Activated CD4-positive, alpha-beta T cell treated with anti-CD3 and anti-CD28 coated beads, Interleukin-2, amount 50 U/mL, for 16 hours (primary cell): ENCODE measurements at places on chromosomes 5 and 9.

DNA sequence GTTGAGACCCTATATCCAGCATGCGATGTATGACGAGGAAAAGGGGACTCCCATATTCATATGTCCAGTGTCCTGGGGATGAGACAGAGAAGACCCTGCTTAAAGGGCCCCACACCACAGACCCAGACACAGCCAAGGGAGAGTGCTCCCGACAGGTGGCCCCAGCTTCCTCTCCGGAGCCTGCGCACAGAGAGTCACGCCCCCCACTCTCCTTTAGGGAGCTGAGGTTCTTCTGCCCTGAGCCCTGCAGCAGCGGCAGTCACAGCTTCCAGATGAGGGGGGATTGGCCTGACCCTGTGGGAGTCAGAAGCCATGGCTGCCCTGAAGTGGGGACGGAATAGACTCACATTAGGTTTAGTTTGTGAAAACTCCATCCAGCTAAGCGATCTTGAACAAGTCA, 17.1 kb downstream of the BTNL3 start:
- DNase-seq, result no peak

DNA sequence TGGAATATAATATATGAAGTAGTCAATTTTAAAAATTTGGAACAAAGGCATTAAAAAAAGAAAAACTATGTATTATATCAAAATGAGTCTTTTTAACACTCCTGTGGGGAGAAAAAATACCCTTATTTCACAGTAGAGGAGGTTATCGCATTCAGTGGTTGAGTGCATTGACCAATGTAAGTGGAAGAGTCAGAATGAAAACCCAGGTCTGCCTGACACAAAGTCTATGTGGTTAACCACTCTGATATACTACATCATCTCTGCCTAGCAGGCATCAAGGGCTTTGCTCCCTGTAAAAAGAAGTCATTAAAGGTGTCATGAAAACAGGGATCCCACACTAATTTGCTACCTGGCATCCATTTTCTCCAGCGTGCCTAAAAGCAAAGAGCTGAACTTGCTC, 417.2 kb upstream of the C9orf72 start:
- DNase-seq, result peak; percentile 48

- no peak for DNase-seq
Observed at GRCh38 chr9:14245901-14246525, 67.9 kb downstream of the NFIB start.

GRCh38 chr5:88675168-88675707, 207.7 kb downstream of the MEF2C start:
- no peak for DNase-seq

GRCh38 chr5:178363501-178364325, 131.1 kb upstream of the PHYKPL start:
- no peak for DNase-seq

DNA sequence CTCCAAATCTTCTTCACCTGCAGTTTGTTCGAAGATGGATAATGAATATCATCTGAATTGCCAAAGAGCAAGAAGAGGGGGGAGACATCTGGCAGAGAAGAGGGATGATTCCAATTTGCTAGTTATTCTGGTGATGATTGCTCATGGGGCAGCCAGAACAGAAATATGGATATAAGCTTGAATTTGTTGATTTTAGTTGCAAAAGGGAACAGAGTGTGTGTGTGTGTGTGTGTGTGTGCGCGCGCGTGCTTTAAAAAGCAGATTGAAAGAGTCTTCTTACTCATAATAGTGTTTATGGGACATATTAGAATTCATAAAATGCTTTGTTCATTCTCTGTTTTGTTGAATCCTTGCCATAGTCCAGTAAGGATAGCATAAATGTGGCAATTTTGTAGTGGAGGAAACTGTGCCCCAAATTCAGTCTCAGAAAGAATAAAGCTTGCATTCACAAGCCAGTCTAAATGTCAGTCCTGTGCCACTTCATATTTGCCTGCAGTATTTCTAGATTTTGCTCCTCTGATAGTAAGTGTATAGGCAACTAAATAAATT, 436.3 kb upstream of the KLF4 start:
- DNase-seq, result no peak

DNA sequence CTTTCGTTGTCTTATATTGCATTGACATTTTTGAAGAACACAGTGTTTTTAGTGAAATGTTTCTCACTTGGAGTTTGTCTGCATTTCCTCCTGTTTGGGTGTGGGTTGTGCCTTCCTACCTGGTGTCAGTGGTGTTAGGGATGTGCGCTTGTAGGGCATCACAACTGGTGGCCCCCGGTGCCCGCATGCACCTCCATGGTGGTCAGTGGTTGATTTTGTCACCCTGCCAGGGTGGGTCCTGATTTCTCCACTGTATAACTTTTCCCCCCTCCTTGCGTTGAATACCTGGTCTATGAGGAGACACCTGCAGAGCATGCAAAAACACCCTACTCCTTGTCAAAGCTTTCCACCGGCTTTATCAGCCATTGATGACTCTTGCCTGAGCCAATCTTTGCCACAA, 132.9 kb downstream of the BARX1 start:
- no peak for DNase-seq

DNA sequence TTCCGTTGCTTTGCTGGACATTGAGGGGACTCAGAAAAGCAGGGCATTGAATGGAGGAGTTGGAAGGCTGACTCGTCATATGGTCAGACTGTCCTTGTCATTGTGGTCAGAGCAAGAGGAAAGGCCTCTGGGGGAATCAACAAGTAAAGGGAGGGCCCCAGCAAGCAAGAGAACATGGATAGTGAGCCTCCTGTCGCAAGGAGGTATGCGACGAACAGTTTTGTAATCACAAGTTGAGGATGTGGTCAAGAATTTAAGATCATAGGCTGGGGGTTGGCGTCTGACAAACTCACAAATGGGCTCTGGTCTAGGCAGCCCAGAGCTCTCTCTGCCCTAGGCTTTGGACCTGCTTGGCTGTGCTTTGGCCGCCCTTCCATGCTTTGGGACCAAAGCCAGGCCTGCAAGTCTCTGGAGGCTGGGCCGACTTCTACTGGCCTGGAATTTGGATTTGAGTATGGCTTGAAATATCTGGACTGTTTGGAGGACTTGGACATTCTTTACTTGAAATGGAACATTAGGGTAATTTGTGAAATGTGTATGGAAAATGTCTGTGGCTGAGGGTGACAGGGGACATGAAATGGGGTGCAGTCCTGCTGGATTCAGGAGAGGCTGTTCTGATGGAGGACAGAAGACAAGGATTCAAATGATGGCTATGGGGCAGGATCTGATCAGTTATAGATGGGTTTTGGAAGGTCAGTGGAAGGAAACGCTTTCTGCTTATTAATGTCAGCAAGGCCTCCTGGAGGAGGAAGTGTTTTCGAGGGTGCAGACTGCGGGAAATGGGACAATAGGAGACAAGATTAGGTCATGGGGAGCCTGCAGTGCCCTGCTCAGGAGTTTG, 19.2 kb upstream of the NDST1 start:
- DNase-seq, result no peak

- DNase-seq, result no peak
Observed at GRCh38 chr9:113261917-113262671, 13.3 kb downstream of the CDC26 start.
